Stimulated activated CD8-positive, alpha-beta memory T cell treated with anti-CD3 and anti-CD28 coated beads, Interleukin-7, amount 100 ng/mL, for 4 hours (primary cell): ENCODE measurements at places on chromosomes 3 and 15.

- DNase-seq: no peak
Observed at GRCh38 chr15:40280260-40281056, 2.4 kb downstream of the ANKRD63 start.

DNA sequence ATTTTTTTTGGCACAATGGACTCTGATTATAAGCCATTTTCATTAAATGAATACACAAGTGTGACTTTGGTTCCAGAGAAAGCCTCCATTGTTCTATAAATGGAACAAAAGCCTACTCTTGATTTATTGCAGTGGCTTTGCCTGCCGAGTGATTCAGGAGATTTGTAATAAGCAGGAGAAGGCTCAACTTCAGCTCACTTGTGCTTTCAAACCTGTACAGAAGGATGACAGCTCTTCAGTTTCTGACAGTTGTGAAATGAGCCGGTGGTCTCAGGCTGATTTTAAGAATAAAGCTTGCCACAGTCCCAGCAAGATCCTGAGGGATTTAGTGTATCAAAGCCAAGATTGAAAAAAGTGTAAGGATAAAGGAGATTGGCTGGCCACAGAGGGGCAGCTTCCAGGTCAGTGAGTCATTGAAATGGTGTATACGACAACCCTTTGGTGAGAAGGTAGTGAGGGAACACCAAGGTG is 438.8 kb upstream of the TGFBR2 start:
- no peak for DNase-seq

- no peak for DNase-seq
Observed at GRCh38 chr3:126886217-126886616, 96.7 kb upstream of the PLXNA1 start.

DNA sequence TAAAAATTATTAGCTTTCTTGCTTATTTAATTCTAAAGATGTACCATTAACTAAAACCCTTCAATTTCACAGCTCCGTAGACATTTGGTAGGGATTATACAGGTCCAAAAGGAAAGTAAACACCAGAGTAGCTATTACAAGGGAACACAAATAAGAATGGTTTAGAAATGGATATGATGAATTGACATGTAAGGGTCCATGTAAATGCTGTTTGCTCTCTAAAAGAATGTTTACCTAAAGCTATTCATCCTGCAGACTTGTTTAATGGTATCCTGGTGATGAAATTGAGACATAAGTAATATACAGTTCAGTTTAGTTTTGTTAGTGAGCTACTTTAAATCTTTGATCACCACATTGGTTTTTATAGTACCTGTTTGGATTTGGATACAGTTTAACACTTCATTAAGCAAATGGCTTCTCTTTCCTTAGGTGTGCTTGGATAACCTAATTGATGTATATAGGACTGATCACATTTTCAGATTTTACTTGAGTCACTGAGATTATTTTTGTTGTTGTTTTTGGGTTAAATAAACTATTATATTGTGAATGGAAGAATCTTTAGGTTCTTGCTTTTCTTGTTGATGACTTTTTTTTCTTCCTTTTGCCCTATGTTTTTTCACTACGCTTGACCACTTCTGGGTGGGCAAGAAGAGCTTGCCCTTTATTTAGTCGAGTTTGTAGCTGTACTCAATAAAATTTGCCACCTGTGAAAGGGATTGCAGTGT is 115.4 kb downstream of the TCF12 start:
- no peak for DNase-seq

DNA sequence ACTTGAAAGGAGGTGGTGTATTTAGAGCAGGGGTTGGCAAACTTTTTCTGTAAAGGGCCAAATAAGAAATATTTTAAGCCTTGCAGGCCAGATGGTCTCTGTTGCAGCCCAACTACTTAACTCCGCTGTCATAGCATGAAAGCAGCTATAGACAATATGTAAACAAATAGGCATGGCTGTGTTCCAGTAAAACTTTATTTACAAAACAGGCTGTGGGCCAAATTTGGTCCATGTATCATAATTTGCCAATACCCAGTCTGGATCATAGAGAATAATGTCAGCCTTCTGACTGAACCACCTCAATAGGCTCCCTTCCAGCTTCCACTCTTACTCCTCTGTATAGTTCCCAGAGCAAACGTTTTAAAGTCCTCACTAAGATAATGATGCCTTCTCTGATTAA is 638.8 kb upstream of the CFAP20DC start:
- DNase-seq: no peak

GRCh38 chr3:121295452-121295851 is 250.3 kb downstream of the POLQ start:
- DNase-seq: no peak
